Inflammatory macrophage treated with lipopolysaccharide for 1 hour (primary cell): ENCODE measurements at places on chromosomes 13 and 19.

DNA sequence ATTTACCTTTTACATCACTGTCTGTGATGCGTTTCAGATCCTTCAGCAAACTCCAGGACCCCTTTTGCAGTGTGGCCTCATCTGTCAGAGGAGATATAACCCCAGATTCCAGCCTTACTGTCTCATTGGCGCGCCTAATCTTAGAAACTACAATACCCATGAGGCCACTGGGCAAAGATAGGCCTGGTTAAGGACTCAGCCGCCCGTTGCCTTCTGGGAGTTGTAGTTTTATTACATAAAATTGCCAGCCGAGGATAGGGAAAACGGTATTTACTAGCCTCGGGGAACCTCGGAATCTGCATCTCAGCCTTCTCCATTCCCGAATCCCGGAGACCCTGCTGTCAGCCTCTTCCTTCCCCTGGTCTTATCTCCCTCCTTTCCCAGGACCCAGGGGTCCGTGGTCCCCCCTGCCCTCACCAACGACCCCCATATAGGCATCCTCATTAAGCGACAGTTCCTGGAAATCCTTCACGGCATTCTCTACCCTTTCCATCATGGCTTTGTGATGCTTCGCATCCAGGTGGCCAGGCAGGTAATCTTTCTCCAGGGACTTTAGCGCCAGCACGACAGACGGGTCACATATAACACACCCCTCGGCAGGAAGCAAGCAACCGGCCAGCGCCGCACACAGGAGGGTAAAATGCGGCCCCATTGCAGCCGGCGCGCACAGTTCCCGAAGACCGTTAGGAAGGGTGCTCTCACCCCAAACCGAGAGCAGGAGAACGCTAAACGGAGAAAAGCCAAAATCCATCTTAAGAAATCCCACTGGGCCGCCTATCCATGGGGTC is 1.3 kb downstream of the IZUMO1 start:
- DNase-seq, result peak; percentile 84

DNA sequence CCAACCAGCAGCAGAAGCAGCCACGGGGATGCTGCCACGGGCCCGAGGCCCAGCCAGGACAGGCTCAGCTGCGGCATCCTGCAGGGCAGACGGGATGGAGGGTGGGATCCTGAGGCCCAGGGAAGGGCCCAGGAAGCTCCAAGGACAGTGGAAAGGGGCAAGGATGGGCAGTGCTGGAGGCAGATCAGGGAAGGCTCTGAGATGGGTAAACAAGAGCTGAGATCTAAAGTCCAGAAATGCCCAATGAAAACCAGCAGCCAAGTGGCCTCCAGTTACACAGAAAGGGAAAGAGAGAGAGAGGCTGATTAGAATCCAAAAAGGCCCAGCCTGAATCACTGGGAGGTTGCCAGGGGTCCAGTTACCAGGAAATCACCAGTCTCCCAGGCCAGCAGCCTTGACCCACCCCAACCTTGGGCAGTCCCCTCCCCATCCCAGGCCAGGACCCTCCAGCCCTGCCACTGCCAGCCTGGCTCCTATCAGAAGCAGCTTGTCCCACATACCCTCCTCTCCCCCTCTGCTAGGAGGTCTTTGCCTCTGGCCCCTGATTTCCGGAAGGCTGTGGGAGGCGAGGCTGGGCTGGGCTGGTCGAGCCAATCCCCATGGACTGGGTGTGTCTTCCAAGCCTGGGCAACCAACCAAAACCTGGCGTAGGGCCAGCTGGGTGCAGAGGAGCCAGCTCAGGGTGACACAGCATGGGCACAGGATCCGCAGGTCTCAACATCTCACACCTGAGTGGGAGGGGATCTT is at the start of gene CYP4F11:
Gene CYP4F11, minus strand, starts transcription at position 198 of the 747 bp plus-strand sequence. Its CDS starts 121 bp downstream, at position 77.
- DNase-seq, result no peak

DNA sequence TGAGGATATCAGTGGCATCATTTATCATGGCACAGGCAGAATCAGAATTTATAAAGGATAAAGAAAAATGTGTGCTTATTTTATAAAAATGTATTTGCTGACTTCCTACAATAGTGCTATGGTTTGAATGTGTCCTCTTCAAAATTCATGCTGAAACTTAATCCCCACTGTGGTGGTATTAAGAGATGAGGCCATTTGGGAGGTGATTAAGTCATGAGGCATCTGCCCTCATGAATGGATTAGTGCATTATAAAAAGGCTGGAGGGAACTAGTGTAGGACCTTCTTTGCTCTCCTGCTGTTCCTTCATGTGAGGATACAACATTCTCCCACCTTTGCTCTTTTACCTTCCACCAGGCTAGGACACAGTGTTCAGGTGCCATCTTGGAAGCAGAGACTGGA is 212.8 kb downstream of the RFC3 start:
- no peak for DNase-seq

DNA sequence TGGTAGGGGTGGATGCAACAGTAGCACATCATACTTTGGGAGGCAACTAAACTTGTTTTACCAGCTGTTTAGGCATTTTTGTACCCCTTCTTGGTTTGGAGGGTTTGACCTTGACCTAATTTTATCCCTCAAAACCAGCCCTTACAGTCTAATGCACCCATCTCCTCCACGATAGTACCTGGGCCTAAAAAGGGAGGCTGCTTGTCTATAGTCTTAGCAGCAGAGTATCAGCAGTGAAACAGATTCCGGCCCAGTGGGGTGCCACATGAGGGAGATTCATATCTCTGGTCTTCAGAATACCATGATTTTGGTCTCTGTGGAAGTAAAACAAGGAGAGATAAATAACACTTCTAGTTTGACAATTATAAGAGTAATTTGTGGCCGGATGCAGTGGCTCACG is 39.5 kb upstream of the ATP12A start:
- no peak for DNase-seq

GRCh38 chr13:94210816-94211215 is 268.7 kb downstream of the DCT start:
- DNase-seq, result no peak

- DNase-seq, result no peak
Observed at GRCh38 chr13:98856983-98857382, 104.5 kb upstream of the SLC15A1 start.

DNA sequence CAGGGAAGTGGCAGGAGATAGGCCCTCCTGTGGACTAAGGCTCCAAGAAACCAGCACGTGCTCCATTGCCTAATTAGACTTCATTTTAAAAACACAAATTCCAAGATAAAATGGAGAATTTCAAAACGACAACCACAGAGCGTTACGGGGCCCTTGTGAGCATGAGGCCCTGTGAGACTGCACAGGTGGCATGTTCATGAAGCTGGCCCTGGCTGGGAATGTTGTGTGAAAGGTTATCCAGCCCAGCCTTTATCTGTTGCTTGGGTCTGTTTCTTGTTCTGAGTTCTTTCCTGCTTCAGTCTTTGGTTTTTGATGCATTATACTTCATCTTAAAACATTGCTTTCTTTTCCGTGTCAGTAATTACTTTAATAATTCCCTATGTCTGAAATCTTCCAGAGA is 99.0 kb downstream of the LACC1 start:
- no peak for DNase-seq

GRCh38 chr19:33343859-33344572 is 29.5 kb upstream of the CEBPG start:
- DNase-seq, result no peak

GRCh38 chr13:67226696-67227095 is 3.4 kb downstream of the PCDH9 start:
- no peak for DNase-seq

- no peak for DNase-seq
Observed at GRCh38 chr13:73966331-73966730, 167.9 kb downstream of the KLF12 start.

- peak; percentile 53 for DNase-seq
Observed at GRCh38 chr13:43389983-43390382, 366.6 kb downstream of the DNAJC15 start.

- DNase-seq, result no peak
Observed at GRCh38 chr13:110572778-110573118, 11.2 kb upstream of the RAB20 start.

DNA sequence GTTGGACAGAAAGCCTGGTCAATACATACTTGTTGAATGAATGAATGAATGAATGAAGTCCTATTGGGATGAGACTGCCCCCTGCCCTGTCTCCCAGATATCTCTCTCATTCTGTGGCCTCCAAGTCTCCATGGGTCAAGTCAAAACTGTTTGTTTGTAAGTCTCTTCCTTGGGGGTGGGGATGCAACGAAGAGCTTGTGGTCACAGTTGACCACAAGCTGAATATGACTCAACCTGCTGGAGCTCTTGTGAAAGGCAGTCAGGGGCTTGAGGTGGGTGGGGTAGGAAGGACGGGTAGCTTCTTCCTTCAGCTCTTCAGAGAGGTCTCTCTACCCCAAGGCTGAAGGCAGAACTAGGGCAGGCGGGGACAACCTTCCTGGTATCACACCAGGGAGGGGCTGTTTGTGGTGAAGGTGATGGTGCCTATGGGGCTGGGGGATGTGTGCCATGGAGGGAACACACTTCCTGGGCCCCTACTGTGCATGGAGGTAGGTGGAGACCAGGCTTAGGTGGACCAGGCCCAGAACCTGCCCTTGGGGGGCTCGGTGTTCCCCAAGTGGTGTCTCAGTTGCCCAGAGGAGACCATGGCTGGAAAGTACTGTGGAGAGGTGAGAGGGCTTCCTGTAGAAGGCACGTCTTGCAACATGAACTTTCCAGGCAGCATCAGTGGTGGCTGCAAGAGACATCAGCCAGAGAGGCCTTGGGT is 8.0 kb downstream of the MYO1F start:
- DNase-seq, result peak; percentile 93

GRCh38 chr19:49361438-49362047 is 673 bp downstream of the TEAD2 start:
- no peak for DNase-seq

DNA sequence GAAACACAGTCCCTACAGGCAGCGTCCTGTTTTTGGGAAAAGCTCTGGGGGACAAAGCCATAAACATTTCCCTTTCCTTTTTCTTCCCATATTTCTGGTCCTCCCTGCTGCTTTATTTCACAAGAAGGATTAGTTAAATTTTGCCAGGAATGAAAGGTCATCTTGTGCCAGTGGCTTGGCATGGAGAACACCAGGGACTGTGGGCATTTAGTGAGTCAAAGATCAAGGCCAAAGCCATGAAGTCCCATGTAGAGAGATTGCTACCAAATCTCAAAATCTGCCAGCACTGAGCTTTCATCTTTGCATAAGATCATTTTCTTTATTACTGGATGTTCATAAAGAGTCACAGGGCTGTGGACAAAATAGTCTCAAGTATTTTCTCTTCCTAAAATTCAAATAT is 29.1 kb upstream of the SLC46A3 start:
- DNase-seq, result no peak

DNA sequence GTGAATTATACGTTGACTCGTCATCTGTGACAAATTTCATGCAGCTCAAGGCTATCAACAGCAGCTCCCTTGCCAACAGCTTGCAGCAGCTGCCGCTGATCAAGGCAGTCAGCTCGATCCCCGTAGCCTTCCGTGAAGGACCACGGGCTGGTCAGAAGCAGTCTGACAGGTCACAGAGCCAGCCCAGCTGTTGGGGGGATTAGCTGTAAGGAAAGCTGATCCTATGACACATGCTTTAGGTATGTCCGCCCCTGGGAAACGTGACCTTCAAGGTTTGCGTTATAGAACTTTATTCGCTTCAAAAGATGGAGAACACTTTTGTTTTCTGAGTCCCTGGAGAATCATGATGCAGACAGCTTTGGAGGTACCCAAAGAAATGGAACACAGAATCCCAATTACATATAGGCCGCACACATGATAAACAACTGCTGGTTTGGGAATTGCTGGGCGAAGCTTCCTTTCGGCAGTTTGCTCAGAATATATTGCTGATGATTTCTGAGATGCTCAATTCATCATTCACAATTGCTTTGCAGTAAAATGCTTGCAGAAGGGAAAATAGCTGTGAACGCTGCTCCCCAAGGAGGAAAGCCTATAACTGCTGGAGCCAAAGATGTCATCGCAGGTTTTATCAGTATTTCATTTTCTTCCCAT is 62.6 kb upstream of the USP29 start:
- no peak for DNase-seq

DNA sequence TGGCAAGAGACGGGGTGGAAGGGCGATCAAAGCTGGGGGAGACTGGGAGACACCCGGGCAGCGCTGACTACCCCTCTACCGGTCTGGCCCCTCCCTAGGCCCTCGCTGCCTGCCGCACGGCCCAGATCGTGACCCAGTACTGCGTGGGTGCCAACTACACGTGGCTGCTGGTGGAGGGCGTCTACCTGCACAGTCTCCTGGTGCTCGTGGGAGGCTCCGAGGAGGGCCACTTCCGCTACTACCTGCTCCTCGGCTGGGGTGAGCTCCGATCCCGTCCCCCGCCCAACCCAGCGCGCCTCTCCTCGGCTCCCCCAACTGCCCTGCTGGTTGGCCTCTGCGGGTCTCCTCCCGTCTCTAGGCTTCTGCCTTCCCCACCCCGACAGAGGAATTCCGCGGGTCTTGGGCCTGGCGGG is 8.8 kb downstream of the GIPR start:
- DNase-seq, result no peak

- DNase-seq, result peak; percentile 69
Observed at GRCh38 chr13:40996426-40997092, 22.6 kb downstream of the ELF1 start.

DNA sequence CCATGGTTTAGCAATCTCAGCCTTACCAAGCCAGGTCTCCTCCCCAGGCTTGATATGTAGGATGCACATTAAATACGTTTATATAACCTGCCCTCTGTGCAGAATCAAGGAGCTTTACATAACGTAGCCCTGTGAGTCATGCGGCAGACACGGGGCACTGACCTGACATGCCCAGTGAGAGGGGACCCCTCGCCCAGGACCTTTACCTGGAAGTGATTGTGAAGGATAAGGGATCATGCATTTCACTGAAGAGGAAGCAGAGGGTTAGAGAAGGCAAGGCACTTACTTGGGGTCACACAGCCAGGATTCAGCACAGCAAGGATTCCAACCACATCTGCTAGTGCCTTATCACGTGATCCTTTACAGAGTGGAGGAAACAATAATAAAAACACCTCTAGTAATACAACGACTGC is 18.9 kb upstream of the FOSB start:
- no peak for DNase-seq

GRCh38 chr19:48633148-48634035 is 3.8 kb downstream of the DBP start:
- DNase-seq, result no peak

DNA sequence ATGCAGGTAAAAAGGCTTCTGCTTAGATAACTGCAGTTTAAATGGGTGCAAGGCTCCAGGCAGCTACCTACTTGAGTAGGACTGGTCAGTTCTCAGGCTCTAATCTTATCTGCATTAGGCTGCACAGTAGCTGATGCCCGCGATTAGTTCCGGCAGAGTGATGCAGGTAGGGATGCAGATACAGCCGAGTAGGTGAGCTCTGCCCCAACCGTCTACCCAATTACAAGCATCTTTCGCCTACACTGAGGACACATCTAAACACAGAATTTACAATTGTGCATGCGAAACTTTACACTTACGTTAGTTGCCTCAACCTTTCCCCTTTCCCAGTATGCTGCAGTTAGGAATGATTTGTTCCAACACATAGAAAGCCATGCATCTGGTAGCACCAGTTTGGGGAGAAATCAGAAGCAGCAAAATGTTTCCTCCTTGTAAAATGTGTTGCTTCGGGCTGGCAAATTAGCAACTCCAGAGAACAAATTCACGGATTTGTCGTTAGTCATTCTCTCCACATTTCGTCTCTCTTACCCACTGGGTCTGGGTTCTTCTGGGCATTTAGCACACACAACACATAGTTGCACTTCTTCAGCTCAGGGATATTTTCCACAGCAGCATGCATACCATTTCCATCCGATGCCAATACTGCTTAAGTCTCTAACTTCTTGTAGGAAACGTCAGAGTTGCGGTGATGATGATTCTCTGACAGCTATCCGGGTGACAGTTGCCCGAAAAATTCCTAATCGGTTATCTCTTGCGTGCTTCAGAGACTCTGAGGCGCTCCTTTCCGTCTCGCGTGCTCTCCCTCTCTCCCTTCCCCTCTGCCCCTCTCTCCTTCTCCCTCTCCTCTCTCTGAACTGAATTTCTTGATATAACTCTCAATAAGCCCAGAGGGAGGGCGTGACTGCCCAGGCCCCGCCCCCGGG is at the start of gene PCDH9:
Gene PCDH9, minus strand, starts transcription at position 856 of the 923 bp plus-strand sequence. CDS start 1,896 bp downstream, outside the sequence.
- no peak for DNase-seq
